Large intestine (tissue), 12 donors: ENCODE measurements at places on chromosomes 1 and 21. TPM values are rescaled to one million over a fixed set of nuclear protein-coding genes. Genes with fewer than 3 reads are reported as not detected.

DNA sequence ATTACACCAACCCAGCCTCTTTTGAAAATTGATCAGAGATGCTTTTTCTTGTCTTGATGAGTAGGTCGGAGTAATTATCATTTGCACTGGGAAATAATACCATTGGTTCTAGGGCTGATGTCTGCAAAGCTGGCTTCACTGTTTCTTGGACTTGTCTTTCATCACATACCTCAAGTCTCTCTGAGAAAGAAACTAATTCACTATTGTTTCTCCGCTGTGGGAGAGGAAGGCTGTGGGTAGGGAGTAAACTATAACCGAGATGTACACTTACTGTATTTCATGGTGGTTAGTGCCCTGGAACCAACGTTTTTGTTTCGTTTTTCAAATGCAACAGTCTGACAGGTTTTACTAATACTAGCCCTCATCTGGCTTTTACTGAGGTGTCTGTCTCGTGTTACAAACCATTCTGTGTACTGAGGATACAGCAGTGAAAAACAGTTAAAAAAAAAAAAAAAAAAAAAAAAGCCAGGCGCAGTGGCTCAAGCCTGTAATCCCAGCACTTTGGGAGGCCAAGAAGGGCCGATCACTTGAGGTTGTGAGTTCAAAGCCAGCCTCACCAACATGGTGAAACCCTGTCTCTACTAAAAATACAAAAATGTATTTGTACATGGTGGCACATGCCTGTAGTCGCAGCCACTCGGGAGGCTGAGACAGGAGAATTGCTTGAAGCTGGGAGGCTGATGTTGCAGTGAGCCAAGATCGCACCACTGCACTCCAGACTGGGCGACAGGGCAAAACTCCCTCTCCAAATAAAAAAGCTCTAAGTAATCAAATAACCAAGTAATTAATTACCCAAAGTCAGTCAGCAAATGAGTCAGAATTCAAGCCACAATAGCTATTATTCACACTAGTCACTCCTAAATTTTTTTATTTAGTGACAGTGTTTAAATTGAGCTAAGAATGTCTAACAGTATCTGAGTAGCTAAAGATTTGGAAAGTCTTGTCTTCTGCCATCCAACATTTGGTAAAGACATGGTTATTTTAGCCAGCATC is 23.3 kb downstream of the TOMM20 start:
- no peak for DNase-seq

- DNase-seq, result no peak
Measured at GRCh38 chr21:16037421-16037955, 307.7 kb downstream of the USP25 start.

DNA sequence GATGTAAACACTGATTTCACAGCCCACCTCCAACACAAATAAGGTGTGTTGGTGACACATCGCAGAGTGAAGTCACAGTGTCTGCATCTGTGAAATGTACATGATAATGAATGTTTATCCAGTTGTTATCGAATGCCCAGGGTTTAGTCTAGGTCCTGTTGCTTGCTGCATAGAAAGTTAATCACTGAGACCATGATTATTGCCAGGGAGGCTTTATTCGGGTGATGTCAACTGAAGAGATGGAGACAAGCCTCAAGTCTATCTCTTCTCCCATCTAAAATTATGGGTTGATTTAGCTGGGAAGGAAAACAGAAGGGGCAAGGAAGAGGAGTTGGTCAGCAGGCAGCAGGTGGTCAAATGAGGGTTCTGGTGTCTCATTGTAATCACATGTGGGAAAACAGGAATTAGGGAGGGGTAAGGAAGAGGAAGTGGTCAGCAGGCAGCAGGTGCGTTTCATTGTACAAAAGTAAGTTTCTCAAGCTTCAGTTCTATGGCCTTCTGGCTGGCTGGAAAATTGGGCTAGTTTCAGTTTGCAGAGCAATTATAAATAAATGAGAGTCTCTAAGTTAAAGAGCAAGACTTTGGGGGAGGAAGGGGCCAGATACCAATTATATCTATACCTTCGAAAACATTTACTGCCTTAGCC is 146.3 kb upstream of the DNAH14 start:
- DNase-seq, result no peak

DNA sequence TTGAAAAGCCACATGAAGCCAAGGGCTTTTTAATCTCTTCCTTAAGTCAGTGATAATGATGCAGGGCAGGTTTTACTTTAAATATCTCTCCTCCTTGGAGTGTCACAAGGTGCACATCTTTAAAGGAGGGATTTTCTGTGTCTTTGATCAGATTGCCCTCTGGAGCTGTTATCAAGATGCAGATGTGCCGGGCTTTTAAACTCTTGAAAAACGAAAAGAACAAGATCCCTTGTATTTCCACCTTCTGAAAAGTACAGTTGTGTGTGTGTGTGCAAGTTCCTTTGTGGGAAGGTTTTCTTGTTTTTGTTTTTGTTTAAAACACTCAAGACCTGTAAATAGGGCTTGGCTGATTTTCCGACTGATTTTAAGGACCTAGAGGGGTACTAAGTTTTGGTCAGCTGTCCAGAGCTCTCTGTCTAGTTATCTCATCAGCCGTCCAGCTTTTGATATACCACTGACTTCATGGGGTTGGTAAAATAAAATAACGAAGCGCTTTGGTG is 1.6 kb downstream of the MARK1 start:
- DNase-seq, result no peak

DNA sequence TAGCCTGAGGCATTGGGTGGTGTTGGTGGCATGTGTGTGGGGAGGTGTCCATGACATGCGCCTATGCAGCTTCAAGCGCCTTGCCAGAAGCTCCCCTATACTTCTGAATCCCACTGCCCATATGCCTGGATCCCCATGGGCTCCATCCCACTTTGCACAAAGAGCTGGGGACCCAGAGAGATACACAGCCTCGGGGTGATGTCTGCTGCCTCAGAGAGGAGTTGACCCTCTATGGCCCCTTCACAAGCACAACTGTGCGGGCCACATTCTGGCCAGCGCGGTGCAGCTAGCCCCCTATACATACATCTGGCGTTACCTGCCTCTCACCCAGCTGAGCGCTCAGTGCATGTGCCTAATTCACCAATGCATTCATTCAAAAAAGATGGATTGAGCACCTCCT is 9.6 kb upstream of the PTPRF start:
- DNase-seq, result no peak

DNA sequence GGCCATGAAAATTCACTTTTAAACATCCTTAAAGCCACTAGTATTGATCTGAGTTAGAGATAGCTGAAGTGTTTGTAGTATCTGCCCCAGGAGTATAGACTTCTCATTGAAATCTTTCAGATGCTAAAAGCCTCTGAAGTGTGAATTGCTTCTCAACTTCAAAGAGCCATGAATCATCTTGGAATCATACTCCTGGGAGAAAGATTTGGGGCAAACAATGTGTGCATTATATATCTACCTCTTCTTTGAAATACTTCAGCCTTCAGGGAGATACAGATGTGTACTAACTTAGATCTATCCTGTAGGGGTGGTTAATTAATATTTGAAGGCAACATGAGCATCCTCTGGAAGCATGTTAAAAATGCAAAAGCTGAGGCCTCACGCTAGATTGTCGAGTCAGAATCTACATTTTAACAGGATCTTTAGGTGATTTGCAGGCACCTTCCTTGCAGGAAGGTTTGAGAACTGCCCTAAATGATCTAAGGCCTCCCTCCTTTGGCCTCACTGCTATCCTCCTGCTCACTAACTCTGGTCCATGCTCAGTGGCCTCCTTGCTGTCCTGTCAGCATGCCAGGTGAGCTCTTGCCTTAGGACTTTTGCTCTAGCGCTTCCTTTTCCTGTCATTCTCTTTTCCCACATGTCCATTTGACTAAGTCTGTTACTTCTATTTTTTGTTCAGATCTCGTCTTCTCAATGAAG is 6.0 kb upstream of the SCYL3 start:
- no peak for DNase-seq

DNA sequence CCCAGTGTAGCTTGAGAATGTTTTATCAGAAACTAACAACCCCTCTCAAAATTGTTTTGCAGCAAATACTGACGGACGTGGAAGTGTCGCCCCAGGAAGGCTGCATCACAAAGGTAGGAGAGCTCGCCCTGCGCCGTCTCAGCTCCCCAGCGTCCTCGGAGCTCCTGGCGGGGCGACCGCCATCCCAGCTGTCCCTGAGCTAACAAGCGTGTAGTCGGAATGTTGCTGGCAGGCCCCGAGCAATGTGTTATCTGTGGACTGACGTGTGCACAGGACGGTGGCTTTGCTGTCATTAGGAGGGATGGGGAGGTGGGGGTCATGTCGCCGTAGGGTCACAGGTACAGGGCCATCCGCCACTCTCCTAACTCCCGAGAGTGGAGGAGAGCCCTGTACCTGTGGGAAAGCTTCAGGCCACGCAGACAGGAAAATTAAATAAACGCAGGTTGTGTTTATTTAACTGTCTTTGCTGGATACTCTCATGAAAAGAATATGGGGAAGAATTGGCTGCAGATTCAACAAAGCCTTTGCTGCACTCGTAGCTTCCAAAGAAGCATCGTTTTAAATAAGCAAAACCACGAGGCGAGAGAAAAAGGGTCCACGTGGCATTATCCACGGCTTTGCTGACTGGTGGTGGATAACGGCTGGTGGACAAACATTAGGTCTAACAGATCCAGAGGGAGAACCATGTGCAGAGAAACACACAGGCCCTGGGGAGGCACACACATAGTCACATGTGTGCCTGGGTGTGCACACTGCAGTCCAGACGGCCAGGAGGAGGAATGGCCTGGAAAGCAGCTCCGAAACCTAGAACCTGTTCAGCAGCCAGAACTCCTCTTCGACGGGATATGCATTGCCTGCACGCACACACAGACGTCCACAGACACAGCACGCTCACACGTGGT is 175.3 kb downstream of the PRDM16 start:
- no peak for DNase-seq

- DNase-seq, result no peak
Measured at GRCh38 chr1:210332719-210333398, 4.2 kb downstream of the HHAT start.

GRCh38 chr1:237119091-237119490 is 77.1 kb downstream of the RYR2 start:
- DNase-seq, result no peak

DNA sequence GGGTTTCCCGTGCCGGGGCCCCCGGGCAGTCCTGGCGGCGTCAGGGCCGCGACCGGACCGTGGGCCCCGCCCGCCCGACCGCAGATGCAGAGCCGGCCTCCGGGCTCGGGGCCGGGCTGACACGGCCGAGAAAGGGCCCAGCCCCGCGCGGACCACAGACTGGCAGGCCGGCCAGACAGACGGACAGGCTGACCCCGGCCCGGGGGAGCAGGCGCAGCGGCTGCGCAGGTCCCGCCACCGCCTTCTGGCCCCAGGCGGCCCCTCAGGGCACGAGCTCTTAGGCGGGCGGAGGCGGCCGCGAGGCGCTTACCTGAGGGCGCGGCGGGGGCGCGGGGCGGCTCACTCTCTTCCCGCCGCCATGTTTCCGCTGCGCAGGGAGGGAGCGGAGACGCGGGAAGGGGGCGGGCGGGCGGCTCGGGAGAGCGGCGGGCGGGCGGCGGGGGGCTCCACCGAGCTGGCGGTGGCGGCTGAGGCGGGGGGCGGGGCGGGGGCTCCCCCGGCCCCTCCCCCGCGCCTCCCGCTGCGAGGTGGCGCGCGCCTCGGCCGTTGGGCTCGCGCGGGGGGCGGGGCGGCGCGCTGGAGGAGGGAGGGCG is at the start of gene SCMH1:
SCMH1 (minus strand) TSS at position 558 of the 593 bp plus-strand sequence. CDS start 56,173 bp downstream, outside the sequence.
- DNase-seq, result peak; percentile 80

- no peak for DNase-seq
Measured at GRCh38 chr1:244437086-244437468, 14.6 kb downstream of the ADSS2 start.

GRCh38 chr1:148158341-148159003 is 6.4 kb upstream of the NBPF11 start:
- DNase-seq, result no peak

DNA sequence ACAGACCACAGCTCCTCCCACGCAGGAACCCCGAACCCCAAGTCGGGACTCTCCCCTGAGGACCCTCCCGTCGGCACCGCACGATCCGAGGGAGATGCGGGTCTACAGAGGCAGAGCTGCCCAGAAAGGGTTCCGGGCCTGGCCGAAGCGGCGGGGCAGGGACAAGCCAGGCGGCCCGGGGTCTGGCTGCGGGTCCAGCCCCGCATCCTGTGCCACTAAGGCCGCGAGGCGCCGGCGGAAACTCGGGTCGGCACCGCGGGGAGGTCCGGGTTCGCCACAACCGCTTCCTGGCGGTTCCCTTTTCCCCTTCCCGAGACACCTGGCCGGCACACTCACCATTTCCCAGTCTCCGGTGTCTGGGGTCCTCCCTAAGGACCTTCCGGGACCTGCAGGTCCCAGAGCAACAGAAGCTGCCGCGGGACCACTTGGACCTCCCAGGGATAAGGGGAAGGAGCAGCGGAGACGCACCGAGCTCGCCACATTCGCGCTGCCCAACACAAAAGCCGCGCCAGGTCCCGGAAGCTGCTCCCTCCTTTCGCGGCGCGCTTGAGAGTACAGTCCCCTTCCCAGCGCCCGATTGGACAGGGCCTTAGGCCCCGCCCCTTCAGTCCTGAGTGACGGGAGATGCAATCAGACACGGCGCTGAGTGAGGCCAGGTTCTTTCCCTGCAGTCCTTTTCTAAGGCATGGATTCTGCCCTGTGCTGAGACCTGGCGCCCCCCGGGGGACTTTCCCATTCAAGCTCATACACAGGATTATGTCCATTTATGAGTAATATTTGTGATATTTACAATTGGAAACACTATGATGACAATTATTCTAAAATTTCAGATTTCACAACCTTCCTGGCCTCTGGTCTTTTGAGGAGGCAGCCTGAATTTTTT is at the start of gene ZNF670:
ZNF670 (minus strand) TSS at position 554 of the 883 bp plus-strand sequence; CDS start at position 339, 215 bp downstream.
- DNase-seq, result peak; percentile 93

DNA sequence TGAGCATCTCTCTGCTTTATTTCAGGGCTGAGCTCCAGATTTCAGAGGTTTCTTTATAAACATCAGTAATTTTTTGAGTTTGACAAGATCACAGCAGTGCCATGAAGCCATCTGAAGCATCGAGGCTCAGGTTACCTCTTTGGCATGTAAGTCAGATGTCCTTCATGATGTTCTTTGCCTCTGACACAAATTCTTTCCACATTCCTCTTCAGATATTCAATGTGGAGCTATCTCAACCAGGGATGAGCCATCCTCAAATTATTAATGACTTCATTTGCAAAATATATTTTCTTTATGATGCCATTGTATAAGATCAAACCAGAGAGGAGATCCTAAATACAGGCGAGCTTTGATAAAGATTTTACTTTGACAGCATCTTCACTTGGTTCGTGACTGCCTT is 256.7 kb downstream of the COL11A1 start:
- DNase-seq, result no peak

DNA sequence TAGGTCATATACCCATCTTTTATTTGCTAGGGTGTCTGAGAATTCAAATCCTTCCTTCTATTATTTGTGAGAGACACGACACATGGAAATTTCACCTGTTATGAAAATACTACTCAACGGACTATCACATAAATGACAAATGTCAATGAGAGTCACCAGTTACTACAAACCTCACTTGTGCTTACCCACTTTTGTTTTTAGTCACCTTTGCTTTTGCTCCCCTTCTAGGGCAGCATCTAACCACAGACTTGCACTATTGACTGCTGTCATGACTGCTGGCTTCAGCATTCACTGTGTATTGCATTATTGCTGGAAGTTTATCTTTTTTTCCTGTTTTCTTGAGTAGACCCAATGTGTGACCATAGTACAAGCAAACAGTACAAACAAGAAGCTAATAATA is 1048.0 kb downstream of the PLA2G4A start:
- DNase-seq, result no peak

- peak; percentile 37 for DNase-seq
Measured at GRCh38 chr1:24416666-24417391, 1.2 kb downstream of the NIPAL3 start.

PLPPR4 gene
- 1.5 TPM for polyA plus RNA-seq

MATN1 gene
- 0.30 TPM for polyA plus RNA-seq

PALMD gene
- polyA plus RNA-seq, result 4.6 TPM

MAB21L3 gene
- 0.55 TPM for polyA plus RNA-seq

GSTM3 gene
- 132 TPM for polyA plus RNA-seq
